PC-3 (cell line): ENCODE measurements at places on chromosomes 1 and 21. TPM values are rescaled to one million over a fixed set of nuclear protein-coding genes. Genes with fewer than 3 reads are reported as not detected.

DNA sequence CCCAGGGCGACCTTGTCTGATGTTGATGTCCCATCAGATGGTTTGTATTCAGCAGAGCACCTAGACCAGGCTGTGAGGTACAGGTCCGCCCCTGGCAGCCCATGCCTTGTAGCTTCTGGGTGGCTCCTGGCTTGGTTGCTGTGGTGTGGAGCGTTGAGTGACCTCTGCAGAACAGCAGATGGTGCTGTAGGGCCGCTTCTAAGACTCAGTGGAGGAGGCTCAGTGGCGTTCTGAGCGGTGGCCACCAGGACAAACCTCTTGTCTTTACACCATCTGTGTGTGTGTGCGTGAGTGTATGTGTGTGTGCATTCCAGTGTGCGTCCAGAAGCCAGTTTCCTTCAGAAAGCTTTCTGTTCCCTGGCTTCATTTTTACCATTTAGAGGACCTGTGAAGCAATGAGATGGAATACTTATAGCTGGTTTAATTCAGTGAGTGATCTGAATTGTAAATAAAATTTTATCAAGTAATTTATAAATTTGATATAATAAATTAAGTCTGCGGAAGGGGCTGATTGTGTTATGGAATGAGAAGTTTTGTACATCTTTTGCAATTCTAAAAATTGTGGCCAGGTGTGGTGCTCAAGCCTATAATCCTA is 66.1 kb downstream of the ADARB1 start:
- no peaks in the 10 kb centered on the region for H3K27me3 ChIP-seq
- peaks cover 16% of the 10 kb centered on the region for H3K4me1 ChIP-seq
- peak; percentile 91 for DNase-seq
- H3K36me3 ChIP-seq, result no peaks in the 10 kb centered on the region

DNA sequence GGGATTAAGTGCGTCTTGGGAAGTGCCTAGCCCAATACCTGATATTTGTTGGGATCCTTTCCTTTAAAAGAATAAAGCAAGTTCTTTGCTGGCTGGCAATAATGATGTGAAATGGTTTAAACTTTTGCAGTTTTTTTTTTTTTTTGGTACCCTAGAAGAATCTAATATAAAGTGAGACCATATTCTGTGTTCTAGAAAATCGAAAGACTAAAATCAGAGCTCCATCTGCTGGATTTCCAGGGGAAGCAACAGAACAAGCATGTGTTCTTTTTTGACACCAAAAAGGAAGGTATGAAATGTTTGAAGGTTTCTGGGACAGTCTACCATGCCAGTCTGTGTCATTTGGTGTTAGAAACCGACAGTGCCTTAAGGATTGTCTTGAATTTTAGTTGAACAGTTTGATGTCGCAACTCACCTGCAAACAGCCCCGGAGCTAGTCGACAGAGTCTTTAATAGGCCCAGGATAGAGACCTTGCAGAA is 6.4 kb downstream of the UTP11 start:
- H3K4me1 ChIP-seq, result peaks cover 3% of the 10 kb centered on the region
- DNase-seq, result peak; percentile 42
- no peak overlapping the region for H3K4me3 ChIP-seq
- no peak overlapping the region for H3K27ac ChIP-seq
- peaks cover 69% of the 10 kb centered on the region for H3K36me3 ChIP-seq

GRCh38 chr1:154460695-154461260 is 41.2 kb upstream of the TDRD10 start:
- no peak overlapping the region for H3K4me3 ChIP-seq
- no peaks in the 10 kb centered on the region for H3K27me3 ChIP-seq
- peaks cover 9% of the 10 kb centered on the region for H3K4me1 ChIP-seq
- H3K36me3 ChIP-seq, result 0 out of 2 replicates have a peak, but pooled peaks cover 3% of the 10 kb centered on the region
- no peak for DNase-seq

- H3K4me3 ChIP-seq, result no peak overlapping the region
- no peak overlapping the region for H3K27ac ChIP-seq
- no peak for DNase-seq
Observed at GRCh38 chr1:23896491-23896890, 16.7 kb downstream of the CNR2 start.

GRCh38 chr1:200305806-200306205 is 104.0 kb downstream of the ZNF281 start:
- H3K4me1 ChIP-seq, result peaks cover 8% of the 10 kb centered on the region
- no peaks in the 10 kb centered on the region for H3K36me3 ChIP-seq
- DNase-seq, result no peak
- no peak overlapping the region for H3K27ac ChIP-seq
- no peak overlapping the region for H3K4me3 ChIP-seq

DNA sequence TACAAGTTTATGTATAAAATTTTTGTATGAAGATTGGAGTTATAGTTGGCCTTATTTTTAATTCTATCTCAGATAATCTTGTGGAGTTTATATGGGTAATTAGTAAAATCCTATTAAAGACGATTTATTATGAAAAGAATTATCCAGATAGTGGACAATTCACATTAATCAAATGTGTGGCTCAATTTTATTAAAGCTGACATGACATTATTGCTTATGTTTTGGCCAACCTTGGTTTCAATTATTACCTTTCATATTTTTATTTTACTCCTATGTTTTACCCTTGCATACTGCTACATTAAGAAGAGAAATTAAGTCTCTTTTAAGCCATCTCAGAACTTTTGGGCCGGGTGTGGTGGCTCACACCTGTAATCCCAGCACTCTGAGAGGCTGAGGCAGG is 110.0 kb downstream of the ITSN1 start:
- no peak for DNase-seq
- no peaks in the 10 kb centered on the region for H3K36me3 ChIP-seq
- no peak overlapping the region for H3K27ac ChIP-seq
- H3K27me3 ChIP-seq, result no peaks in the 10 kb centered on the region
- peaks cover 7% of the 10 kb centered on the region; the same call in 1 of the 2 replicates for H3K4me1 ChIP-seq
- H3K4me3 ChIP-seq, result no peak overlapping the region

DNA sequence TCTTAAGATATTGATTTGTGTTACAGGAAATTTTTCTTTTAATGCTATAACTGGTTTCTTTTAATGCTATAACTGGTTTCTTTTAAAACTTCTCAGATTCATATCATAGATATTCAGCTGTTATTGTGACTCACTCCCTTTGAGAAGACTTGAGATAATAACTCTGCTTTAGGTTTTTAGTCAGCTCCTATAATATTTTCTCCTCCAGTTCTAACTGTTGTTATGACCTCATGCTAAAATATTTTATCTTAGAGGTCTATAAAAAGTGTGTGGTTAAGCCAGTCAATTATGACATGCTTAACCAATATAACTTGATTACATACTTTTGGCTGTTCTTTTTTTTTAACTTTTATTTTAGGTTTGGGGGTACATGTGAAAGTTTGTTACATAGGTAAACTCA is 280.2 kb downstream of the PTGER3 start:
- H3K27me3 ChIP-seq, result no peaks in the 10 kb centered on the region; the same call in 1 of the 2 replicates
- H3K4me3 ChIP-seq, result no peak overlapping the region
- H3K36me3 ChIP-seq, result no peaks in the 10 kb centered on the region
- H3K27ac ChIP-seq, result no peak overlapping the region
- no peaks in the 10 kb centered on the region for H3K4me1 ChIP-seq

- H3K27me3 ChIP-seq, result no peaks in the 10 kb centered on the region
- H3K27ac ChIP-seq, result no peak overlapping the region
- no peak overlapping the region for H3K4me3 ChIP-seq
- H3K36me3 ChIP-seq, result no peaks in the 10 kb centered on the region
- no peak for DNase-seq
Observed at GRCh38 chr1:228168563-228169270, 3.1 kb downstream of the IBA57 start.

- peaks cover 51% of the 10 kb centered on the region for H3K27me3 ChIP-seq
- no peaks in the 10 kb centered on the region for H3K4me1 ChIP-seq
- no peak for DNase-seq
- H3K36me3 ChIP-seq, result no peaks in the 10 kb centered on the region
- H3K4me3 ChIP-seq, result no peak overlapping the region
- no peak overlapping the region for H3K27ac ChIP-seq
Observed at GRCh38 chr1:114861384-114861783, 6.7 kb downstream of the SYCP1 start.

- H3K27me3 ChIP-seq, result peaks cover 19% of the 10 kb centered on the region
- no peaks in the 10 kb centered on the region for H3K36me3 ChIP-seq
- no peak overlapping the region for H3K27ac ChIP-seq
- H3K4me1 ChIP-seq, result no peaks in the 10 kb centered on the region
- no peak for DNase-seq
Observed at GRCh38 chr1:39698568-39698967, 7.3 kb upstream of the HPCAL4 start.

DNA sequence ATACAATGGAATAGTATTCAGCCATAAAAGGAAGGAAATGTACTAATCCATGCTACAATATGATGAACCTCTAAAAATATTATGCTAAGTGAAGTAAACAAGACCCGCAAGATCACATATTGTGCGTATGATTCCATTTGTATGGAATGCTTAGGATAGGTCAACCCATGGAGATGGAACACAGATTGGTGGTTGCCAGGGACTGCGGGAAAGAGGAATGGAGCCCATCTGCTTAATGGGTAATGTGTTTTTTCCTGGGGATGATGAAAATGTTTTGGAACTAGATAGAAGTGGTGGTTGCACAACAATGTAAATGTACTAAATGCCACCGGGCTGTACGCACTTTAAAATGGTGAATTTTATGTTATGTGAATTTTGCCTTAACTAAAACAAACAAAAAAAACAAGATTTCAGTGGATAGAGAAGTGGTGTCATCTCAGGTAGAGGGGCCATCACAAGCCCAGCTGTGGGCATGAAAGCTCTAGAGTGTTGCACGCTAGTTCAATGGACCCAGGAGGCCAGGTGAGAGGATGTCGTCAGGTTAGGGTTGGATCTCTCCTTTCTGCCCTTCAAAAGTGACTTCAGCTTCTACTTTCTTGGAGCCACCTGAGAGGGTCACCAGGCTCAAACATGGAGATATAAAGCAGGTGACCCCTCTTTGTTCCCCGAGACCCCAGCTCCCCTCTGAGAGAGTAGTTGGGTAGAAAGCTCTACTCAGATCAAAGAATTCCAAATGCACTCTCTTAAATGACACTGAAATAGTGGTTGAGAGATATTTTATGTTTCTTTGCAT is 2.5 kb downstream of the C1orf115 start:
- no peak overlapping the region for H3K27ac ChIP-seq
- no peak overlapping the region for H3K4me3 ChIP-seq
- no peaks in the 10 kb centered on the region for H3K27me3 ChIP-seq
- DNase-seq, result no peak
- H3K36me3 ChIP-seq, result no peaks in the 10 kb centered on the region

GRCh38 chr1:78620666-78621065 is 418 bp downstream of the IFI44L start:
- no peak for DNase-seq
- peak overlapping the region; percentile 61 for H3K4me3 ChIP-seq
- no peaks in the 10 kb centered on the region for H3K27me3 ChIP-seq

DNA sequence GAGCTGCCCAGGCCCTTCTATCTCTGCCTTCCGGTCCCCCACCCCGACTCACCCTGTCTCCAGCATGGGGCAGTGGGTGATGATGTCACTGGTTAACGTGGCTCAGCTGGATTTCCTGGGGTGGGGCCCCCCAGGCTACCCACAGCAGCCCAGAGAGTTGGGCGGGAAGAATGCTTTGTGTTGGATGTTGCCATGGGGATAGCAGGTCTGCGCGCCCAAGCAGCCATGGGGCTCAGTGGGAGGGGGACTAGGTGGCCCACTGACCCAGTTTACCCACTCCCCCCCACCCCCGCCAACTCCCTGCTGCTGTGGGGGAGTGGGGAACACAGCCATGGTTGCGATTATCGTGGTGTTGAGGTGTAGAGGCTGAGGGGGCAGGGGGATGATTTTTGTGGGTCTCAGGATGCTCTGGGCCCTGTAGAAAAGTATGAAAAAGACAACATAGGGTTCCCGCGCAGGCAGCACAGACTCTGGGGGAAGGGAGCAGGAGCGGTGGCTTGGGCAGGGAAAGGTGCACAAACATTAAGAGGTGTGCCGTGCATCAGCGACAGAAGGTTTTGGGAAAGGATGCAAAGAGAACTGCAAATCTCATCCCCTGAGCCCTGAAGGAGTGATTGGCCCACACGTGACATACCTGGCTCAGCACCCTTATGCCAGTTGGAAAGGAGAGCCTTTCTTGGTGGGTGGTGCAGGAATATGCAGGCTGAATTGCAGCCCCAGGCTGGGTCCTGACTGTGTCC is 8.5 kb downstream of the CELSR2 start:
- DNase-seq, result no peak
- no peaks in the 10 kb centered on the region for H3K36me3 ChIP-seq
- H3K4me1 ChIP-seq, result peaks cover 12% of the 10 kb centered on the region
- no peak overlapping the region for H3K4me3 ChIP-seq

DNA sequence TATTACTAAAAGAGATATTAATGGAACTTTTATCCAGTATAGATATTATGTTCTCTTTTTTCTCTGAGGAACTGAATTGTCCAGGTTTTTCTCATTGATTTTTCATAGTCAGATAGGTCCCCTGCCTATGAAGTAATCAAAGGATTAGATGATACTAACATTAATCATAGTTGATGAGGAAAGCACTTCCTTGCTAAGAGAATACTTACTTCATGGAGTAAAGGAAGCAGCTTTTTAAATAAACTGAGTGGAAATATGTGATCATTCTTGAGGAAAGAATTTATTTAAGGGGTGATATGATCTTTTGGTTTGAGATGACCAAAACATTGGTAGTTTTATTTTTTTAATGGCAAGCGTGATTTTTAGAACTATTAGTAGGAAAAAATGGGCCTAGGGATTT is 58.9 kb downstream of the SWT1 start:
- H3K4me1 ChIP-seq, result no peaks in the 10 kb centered on the region
- no peak overlapping the region for H3K27ac ChIP-seq
- DNase-seq, result no peak
- no peaks in the 10 kb centered on the region for H3K27me3 ChIP-seq
- no peak overlapping the region for H3K4me3 ChIP-seq

GRCh38 chr1:236495467-236496112 is 28.2 kb upstream of the LGALS8 start:
- no peak overlapping the region for H3K4me3 ChIP-seq
- H3K36me3 ChIP-seq, result no peaks in the 10 kb centered on the region
- no peaks in the 10 kb centered on the region for H3K4me1 ChIP-seq
- no peak overlapping the region for H3K27ac ChIP-seq

GRCh38 chr1:244995602-244996400 is 131.5 kb upstream of the HNRNPU start:
- no peak for DNase-seq
- no peaks in the 10 kb centered on the region for H3K27me3 ChIP-seq
- no peaks in the 10 kb centered on the region for H3K4me1 ChIP-seq
- no peak overlapping the region for H3K27ac ChIP-seq

DNA sequence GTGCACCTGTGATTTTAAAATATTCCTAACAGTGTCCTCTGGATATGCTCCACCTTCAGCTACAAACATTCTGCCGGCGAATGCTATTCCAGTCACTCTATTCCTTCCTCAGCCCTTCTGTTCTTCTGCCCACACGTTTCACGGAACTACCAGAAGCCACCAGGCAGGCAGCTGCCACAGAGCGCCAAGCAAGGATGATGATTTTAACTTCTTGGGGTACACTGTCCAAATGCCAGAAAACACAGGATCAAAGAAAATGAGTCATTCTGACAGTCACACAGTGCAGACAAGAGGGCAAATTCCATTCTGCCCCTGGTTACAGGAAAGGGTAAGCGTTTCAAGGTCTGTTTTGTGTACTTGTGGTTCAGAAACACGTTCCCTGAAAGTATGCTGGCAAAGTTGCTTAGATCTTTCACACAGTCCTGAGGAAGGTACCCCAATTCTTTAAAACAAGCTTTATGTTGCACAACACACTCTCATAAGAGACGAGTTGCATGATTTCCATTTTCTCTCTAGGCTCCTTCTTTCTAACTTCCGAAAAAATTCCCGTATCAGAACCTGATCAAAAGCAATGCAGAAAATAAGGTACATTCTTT is 508.3 kb upstream of the PKN2 start:
- no peaks in the 10 kb centered on the region for H3K36me3 ChIP-seq
- H3K27me3 ChIP-seq, result no peaks in the 10 kb centered on the region
- peak; percentile 31 for DNase-seq

Gene BCAR3
- total RNA-seq, result 169 and 171 TPM in 2 replicates

Gene ALG14
- total RNA-seq, result 3.4 and 9.7 TPM in 2 replicates

Gene OR2T34
- not detected in 2 replicates for total RNA-seq

Gene OR6K3
- not detected in 2 replicates for total RNA-seq
